ENCODE measurements at places on chromosomes 1 and 21.

GRCh38 chr1:35936838-35937237 lies 5.9 kb downstream of the AGO3 start:
- no peak for DNase-seq

DNA sequence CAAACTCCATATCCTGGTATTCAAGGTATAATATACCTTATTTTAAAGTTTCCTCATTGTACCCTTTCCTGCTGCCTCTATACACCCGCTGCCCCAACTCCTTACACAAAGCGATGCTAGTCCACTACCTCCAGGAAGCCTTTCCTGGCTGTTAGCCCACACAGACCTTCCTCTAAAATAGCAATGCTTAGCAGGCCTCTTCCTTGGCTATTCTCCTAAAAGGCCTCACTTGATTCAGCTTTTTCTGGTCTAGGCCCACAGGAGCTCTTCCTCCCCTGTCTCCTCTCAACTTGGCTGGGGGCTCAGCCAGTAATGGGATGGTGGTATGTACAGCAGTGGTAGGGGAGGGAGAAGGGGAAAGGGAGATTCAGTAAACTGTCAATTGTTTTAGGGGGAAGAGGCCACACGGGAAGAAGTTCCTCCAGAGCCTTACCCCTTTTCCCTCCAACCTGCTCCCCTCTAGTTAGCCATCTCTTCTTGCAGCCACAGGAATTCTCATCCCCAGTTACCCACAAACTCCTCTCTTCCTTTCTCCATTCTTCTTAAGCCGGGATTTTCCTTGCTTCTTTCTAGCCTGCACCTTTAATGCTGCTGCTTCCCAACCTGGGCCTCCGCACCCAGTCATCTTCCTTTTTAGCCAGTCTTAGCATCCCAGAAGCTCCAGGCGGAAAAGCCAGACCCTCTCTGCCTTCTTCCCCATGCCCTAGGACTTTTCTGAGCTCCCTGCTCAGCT lies 2.6 kb downstream of the LRRC41 start:
- DNase-seq, result no peak

DNA sequence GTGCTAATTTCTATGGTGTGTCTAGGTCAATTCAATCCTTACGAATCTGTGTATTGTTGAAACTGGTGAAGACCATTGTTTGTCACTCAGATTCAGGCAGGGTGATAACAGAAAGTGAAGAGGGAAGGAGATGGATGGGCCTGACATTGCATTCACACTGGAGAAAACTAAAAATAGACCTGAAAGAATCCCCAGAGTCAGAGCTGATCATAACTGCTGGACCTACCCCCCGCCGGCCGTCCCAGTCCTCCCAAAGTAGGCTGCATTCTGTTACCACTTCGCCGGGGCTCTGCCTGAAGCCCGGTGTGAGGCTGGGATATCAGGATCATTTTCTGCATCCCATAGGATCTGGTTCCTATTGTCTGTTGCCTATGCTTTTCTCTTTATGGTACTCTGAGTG lies 121.1 kb downstream of the NUF2 start:
- no peak for DNase-seq

DNA sequence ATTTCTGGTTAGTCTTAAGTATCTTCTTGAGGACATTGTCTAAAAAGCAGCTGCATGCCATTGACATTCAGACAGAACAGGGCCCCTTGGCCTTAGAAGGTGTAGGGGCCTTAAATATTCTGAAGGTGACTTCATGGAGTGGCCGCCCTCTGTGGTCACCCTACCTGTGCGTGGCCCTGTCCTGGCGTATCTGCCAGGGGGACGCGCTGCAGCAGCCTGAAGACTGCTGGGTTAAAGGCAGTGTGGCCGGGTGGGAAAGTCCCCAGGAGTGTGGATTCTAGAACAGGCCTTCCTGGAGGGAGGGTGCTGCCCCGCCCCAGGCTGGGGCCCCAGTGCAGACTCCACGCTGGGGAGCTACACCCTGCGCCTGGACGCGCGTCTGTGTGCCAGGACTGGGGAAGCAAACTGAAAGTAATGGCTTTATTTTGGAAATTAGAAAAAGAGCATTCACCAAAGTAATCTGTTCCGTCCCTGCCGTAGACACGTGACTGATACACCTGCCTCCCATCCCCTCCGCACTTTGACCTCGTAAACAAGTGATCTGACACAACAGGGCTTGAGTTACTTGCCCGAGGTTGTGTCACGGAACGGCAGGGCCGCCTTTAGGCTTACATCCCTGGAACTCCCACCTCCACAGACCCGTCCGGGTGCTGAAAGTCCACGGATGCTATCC lies 1.8 kb downstream of the AGPAT3 start:
- DNase-seq, result no peak

- peak; percentile 17 for DNase-seq
These were observed 665.8 kb upstream of the CAMK1G start for GRCh38 chr1:208917723-208918122.

- DNase-seq, result no peak
These were observed 679.5 kb downstream of the MATN1 start for GRCh38 chr1:30043731-30044408.

DNA sequence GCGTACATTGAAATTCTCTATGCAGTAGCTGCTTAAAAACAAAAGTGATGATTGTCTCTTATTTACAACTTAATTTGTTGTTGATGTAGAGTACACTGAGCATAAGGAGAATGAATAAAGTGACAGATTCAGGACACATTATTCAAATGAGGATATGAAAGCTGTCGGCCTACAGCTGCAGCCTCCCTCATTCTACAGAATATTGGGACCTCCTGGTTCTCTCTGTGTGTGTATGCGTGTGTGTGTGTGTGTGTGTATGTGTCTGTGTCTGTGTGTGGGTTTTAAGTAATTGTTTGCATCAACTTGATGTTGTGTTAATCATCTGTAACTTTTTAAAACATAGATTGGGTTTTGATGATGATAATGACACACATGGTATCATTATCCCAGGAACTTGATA lies 17.9 kb downstream of the PROX1 start:
- no peak for DNase-seq

- peak; percentile 86 for DNase-seq
These were observed 25.9 kb downstream of the KIRREL1 start for GRCh38 chr1:158019171-158019868.

DNA sequence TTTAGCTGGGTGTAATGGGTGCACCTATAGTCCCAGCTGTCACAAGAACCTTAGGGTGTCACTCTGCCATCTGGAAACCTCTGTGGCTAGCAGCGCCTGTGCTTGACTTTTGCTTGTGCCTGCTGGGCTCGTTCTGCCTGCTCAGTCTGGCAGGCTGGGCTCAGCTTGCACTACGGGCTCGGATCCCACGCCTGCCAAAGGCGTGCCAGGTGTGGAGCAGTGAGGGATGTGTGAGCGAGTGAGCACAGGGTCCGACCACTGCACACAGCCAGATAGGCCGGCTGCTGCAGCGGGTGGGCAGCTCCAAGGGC lies 2.8 kb upstream of the LSM10 start:
- no peak for DNase-seq

DNA sequence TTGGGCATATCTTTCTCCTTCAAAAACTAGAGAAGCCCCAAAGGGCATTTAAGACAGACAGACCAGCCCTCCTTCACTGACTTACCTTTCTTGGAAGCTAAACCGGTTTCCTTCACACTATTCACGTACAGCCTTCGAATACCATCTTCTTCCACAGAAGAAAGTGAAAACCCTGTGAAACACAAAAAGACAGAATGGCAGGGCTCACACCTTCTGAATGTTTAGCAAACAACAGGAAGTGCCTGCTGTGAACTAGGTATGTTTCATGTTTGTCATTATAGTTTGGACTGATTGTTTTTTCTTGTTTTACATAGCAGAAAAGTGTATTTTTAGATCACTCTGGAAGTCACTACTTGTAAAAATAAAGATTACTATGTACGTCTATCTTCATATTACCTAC lies 148.6 kb upstream of the KRTAP19-8 start:
- DNase-seq, result no peak

DNA sequence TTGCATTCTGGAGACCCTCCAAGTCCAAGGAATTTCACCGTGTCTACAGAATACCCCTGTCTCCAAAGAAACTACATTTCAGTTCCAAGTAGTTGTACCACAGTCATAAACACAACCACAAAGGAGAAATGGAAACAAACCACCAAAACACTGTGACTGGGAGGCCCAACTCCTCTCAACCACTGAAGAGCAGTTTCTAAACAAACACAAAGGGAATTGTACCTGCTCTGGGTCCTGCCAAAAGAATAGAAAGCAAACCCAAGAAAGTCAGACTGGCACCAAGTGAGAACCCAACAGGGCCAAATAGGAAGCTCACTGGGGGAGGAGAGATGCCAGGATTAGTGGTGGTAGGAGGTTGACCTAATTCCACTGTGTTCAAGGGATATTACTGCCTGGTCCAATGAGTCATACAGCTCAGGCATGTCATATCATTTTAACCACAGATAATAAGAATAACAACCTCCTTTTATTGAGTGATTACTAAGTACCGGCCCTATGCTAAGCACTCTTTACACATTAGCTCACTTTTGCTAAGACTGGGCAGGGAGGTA lies 123.9 kb upstream of the PPP2R5A start:
- peak; percentile 80 for DNase-seq

DNA sequence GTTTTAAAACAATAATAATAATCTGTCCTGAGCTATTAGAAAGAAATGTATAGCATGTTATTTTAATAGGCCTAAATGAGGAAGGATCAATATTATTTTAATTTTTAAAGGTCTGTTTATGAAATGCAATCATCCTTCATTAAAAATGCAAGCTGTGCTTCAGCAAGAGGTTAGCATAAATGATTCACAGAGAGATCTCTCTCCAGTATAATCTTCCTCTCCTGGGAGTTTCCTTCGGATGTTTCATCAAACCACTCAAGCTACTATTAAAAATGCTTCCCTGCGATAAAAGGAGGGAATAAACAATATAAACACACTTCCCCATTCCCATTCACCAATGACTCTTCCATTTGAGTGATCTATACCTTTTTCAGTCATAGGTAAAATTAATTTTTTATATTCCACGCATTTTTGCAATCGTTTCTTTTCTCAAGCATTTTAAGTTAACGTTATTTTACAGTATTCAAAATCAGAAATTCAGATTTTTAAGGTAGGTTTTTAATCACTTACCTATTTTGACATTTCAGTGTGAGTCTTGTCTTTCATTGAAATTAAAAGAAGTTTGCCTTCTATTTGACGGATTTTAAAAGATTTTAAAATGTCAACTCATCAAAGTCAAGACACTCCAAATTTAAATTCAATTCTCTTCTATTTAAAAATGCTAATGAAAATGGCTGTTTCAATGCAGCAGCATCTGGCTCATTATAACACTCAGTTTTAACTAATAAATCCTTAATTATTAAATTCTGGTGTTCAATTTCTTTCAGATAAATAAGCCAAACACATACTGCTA lies 64.3 kb downstream of the RERE start:
- DNase-seq, result no peak

- peak; percentile 64 for DNase-seq
These were observed 2.9 kb upstream of the SHCBP1L start for GRCh38 chr1:182955596-182956588.

GRCh38 chr1:96713649-96714048 lies 7.9 kb upstream of the PTBP2 start:
- no peak for DNase-seq

DNA sequence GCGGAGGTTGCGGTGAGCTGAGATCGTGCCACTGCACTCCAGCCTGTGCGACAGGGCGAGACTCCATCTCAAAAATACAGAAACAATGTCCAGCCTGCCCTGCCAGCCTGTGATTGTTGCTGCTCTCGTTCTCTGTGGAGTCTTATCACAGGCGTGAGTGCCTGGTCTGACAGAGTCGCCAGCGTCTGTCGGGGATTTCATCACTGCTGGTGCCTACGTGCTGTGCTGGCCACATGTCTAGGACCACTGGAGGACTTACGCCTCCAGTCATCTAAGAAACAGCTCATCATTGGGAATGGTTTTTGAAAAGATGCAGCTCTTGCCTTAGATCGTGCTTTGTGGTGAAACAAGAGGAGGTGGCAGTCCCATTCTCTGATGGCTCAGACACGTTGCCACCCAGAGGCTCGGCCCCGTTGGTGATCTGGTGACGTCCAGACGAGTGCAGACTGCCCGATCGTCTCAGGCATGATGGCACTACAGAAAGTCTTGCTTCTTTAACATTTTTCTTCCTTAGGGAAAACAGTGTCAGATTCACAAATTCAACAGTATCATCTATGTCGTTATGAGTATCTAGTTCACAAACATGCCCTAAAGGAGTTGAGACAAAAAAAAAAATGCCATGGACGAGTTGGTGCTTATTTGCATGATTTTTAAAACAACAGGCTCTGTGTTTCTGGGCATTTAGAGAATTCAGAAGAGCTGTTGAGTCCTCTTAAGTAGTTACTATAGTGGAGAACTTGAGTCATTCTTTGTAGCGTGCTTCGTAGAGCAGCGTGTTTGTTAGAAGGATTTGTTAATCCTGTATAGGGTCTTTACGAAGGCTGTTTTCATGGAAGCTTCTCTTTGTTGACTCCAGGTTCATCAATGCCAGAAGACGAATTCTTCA lies 47.5 kb downstream of the CBS start:
- DNase-seq, result no peak

GRCh38 chr1:29826646-29827045 lies 590.3 kb downstream of the PTPRU start:
- no peak for DNase-seq

GRCh38 chr1:230084408-230085177 lies 17.6 kb downstream of the GALNT2 start:
- DNase-seq, result peak; percentile 94
